ENCODE measurements at places on chromosomes 11 and 22. TPM values are rescaled to one million over a fixed set of nuclear protein-coding genes. Genes with fewer than 3 reads are reported as not detected.

PLAAT4 gene
- 60.3 TPM for total RNA-seq

JHY gene
- total RNA-seq: 4.1 TPM

PLAAT5 gene
- not detected for total RNA-seq

GRCh38 chr11:114612686-114613085 lies 17.1 kb upstream of the NXPE4 start:
- no peaks in the 10 kb centered on the region for H3K27me3 ChIP-seq
- H3K36me3 ChIP-seq: no peaks in the 10 kb centered on the region
- H3K4me3 ChIP-seq: no peak overlapping the region
- H3K4me1 ChIP-seq: no peaks in the 10 kb centered on the region
- DNase-seq: no peak

GRCh38 chr11:79185351-79185750 lies 255.5 kb downstream of the TENM4 start:
- H3K27me3 ChIP-seq: no peaks in the 10 kb centered on the region
- H3K4me3 ChIP-seq: no peak overlapping the region
- no peaks in the 10 kb centered on the region for H3K4me1 ChIP-seq
- no peak overlapping the region for H3K27ac ChIP-seq
- DNase-seq: no peak

C11orf91 gene
- not detected for total RNA-seq

- H3K27ac ChIP-seq: no peak overlapping the region
- DNase-seq: no peak
- no peaks in the 10 kb centered on the region for H3K4me1 ChIP-seq
- H3K36me3 ChIP-seq: no peaks in the 10 kb centered on the region
- H3K4me3 ChIP-seq: no peak overlapping the region
- no peaks in the 10 kb centered on the region for H3K27me3 ChIP-seq
Measured at GRCh38 chr11:63214093-63214492, 29.3 kb downstream of the SLC22A25 start.

DNA sequence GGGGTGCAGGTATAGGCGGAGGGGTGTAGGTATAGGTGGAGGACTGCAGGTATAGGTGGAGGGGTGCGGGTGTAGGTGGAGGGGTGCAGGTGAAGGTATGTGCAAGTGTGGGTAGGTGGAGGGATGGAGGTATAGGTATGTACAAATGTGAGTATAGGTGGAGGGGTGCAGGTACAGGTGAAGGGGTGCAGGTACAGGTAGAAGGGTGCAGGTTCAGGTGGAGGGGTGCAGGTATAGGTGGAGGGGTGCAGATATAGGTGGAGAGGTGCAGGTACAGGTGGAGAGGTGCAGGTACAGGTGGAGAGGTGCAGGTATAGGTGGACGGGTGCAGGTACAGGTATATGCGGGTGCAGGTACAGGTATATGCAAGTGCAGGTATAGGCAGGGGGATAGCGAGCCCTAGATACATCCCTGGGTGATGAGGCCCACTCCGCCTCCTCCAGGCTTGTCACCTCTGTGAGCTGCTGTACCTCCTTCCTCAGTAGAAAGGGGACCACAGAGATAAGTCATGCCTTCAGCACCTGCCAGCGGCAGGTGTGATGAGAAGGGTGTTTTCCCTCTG lies 17.2 kb downstream of the LINC01488 start:
- peak; percentile 60 for DNase-seq
- no peaks in the 10 kb centered on the region for H3K36me3 ChIP-seq
- no peak overlapping the region for H3K27ac ChIP-seq
- no peaks in the 10 kb centered on the region for H3K4me1 ChIP-seq

GRCh38 chr11:1228921-1229451 lies 6.1 kb downstream of the MUC5B start:
- DNase-seq: peak; percentile 64
- no peak overlapping the region for H3K4me3 ChIP-seq
- H3K36me3 ChIP-seq: no peaks in the 10 kb centered on the region
- H3K4me1 ChIP-seq: no peaks in the 10 kb centered on the region

GRCh38 chr11:71977743-71978418 lies 20.8 kb upstream of the IL18BP start:
- H3K27me3 ChIP-seq: no peaks in the 10 kb centered on the region
- peaks cover 46% of the 10 kb centered on the region for H3K36me3 ChIP-seq
- no peak for DNase-seq
- H3K4me3 ChIP-seq: no peak overlapping the region

TPBGL gene
- not detected for total RNA-seq

Measured in spleen (tissue), 13 donors.